Activated naive CD8-positive, alpha-beta T cell treated with anti-CD3 and anti-CD28 coated beads, Interleukin-2, amount 50 U/mL, for 16 hours (primary cell): ENCODE measurements at places on chromosomes 2 and 18.

- DNase-seq, result no peak
These were observed 235.0 kb downstream of the GULP1 start for GRCh38 chr2:188526701-188527100.

DNA sequence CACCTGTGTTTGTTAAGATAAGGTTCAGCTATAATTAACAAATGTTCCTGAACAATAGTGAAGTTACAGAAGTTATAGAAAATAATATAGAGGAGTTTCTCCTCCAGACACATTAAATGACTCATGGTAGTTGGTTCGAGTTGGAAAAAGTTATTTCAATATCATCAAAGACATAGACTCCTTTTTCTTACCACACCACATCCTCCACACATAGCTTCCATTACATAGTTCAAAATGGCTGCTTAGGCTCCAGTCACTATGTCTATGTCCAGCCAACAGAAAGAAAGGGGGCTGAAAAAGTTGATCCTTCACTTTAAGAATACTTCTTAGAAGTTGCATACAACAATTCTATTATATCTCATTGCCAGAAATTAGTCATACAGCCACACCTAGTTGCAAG, 50.7 kb downstream of the DYNAP start:
- no peak for DNase-seq

- no peak for DNase-seq
These were observed 61.5 kb downstream of the INPP4A start for GRCh38 chr2:98505971-98506664.

DNA sequence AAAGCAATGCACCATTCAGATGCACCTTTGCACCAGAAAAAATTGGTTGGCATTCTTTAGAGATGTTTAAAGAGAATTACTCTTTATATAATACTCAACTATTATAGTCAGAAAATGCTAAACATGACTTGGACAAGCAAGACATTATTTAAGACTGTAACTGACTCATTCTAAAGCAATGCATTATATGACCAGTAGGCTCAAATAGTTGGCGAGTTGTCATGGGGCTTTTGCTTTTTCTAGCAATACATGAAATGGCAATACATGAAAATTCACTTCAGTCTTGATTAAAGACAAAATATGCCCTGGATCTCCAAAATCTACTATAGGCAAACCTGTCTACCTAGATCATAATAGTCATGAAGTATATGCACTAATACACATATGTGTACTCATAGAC, 216.9 kb upstream of the VWC2L start:
- no peak for DNase-seq

GRCh38 chr18:29560270-29560669, 1383.3 kb upstream of the CDH2 start:
- no peak for DNase-seq

GRCh38 chr2:214575030-214575429, 164.2 kb downstream of the VWC2L start:
- no peak for DNase-seq

GRCh38 chr2:23595601-23596251, 210.7 kb downstream of the KLHL29 start:
- no peak for DNase-seq

DNA sequence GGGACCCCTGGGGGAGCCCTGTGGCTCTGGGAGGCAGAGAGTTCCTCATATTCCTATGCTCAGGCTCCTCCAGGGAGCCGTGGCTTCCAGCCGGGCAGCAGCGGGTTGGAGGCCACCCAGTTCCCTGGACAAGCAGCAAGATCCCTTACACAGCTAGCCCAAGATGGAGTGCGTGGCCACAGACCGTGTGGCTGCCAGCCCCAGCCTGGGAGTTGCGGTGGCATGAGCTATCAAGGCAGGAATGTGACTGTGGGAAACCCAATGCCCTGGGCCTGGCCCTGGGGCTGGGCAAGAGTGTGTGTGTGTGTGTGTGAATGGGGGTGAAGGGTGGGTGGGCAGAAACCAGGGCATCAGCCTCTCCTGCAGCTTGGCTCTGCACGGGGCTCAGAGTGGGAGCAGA, 130.5 kb downstream of the DYSF start:
- no peak for DNase-seq

DNA sequence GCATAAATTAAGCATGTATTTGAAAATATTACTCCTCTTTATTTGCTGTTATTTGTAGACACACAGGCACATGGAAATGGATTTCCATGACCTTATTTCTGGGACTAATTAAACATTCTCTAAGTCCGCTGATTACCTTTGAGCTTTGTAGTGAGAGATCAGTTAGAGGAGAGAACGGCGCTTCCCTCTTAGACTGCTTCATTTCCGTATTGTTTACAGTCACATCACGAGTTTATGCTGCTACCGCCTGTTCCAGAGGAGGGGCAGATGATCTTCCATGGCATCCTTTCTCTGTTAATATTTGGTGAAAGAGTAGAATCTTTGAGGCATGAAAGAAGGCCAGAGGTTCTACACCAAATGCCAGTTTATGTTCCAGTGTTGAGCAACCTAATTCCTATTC, 404.4 kb downstream of the TRIB2 start:
- DNase-seq, result no peak

DNA sequence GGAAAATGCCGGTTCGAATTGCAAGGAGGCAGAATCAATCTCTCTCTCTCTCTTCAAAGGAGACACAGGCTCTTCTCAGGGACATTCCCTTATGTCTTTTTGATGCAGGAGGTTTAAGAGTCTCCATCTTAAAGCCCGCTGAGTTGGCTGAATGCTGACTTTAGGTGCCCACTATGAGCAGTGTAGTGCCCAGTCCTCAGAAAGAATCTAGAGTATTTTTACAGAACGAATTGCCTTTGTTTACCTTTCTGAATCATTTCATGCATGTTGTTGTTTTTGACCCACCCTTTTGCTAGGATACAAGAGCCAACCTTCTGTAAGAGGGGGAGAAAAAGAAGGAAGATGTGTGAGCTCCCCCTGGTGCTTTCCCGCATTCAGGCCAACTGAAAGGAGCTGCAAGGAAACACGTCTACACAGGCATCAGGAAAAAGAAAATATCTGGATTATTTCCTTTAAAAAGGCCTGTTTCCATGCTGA, 193.5 kb upstream of the TCF4 start:
- DNase-seq, result no peak

DNA sequence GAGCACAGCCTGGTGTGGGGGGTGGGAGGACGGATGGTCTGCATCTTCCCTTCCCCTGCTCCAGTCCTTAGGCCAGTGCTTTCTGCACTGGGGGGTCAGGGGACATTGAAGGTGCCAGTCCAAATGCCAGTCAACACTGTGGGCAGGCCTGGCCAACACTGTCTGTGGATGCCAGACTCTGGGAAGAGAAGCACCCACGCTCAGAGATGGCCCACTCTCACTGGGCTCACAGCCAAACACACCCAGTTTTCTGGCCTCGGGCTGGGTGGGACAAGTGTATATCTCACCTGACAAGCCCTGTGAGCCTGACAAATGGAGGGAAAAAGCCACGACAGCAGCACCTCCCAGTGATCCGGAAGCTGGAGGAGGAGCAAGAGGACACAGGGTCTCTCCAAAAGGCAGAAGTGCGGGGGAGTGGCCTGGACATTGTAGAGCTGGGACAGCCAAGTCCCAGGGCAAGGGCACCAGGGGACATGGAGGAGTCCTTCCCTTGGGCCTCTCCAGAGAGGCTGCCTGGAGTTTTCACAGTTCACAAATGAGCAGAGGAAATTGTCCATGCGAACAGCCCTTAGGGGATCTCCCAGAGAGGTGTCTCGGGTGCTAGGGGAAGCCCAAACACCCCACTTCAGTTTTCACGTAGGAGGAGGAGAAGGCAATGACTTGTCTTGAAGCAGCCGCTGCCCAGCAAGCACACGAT, 79.3 kb downstream of the SDC1 start:
- DNase-seq, result no peak

DNA sequence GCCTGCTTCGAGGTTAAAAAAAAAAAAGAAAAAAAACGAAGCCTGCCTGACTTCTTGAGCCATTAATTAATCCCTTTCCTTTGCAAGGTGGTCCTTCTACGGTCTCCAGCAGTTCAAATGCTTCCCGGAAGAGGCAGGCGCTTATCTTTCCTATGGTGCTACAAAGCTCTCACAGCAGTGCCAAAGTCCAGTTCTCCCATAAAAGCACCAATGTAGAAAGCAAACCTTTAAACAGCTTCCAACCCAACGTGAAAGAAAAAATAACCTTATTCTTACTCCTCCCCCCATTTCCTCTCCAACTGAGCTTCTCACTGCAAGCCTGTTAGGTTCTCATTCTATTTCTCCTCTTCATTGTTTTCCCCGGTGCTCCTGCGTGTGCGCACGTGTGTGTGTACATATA, 317.4 kb upstream of the SOX11 start:
- DNase-seq, result no peak

DNA sequence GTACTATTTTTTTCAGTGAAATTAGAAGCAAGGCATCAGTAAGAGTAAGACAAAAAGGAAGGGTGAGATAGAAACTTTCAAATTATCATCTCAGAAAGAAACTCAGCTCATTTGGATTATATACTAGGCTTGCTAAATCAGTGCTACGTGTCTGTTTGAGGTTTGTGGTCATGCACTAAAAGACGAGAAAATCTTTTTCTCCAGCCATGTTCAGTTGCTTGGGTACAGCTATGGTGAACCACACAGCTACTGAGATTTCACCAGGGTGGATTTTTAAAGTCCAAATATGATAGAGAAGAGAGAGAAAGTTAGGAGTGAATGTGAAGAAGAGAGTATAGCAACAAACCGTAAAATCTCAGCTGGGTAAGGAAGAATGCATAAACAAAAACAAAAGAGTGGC, 161.6 kb downstream of the PTH2R start:
- DNase-seq, result no peak

DNA sequence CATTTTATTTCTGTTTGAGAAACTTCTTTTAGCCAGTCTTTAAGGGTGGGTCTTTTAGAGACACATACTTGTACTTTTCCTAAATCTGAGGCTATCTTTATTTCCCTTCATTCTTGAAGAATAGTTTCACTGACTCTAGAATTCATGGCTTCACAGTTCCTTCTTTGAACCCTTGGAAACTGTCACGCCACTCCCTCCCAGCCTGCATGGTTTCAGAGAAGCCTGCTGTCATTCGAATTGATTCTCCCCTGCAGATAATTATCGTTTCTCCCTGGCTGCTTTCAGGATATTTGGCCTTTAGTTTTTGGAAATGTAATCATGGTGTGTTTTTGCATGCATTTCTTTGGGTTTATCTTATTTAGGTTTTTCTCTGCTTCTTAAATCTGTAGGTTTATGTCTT, 72.0 kb upstream of the REV1 start:
- DNase-seq, result no peak

DNA sequence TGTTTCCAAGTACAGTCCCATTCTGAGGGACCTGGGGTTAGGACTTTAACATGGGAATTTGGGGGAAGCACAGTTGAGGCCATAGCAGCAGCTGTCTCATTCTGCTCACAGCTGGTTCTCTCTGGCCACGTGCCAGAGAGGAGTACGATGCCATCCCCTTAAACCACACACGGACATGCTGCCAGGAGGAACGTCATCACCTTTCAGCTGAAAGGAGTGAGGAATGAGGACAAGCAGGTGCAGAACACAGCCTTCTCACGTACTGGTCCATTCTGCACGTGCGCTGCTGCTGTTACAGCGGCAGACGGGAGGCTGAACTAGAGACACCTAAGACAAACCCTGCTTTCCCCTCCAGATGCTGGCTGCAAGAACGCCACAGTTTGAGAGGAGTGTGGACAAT, 33.5 kb downstream of the ODC1 start:
- DNase-seq, result no peak

GRCh38 chr2:60641811-60642788, 88.6 kb upstream of the BCL11A start:
- no peak for DNase-seq

DNA sequence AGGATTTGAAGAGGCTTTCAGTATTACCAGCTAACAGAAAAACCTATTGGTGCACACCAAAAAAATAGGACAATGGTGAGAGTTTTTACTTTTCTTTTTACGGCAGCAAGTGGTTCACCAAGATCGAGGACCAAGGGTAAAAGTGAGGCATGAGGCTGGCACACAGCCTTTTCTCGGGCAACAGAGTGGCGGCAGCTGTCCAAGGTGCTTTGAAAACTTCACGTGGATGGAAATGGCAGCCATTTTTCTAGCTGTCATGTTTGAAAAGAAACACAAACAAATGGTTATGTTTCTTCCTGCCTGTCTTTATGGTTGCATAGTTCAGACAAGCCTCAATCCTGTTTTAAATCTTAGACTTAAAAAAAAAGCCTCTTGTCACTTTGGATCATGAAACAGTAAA, 812.5 kb upstream of the CHAC2 start:
- no peak for DNase-seq

GRCh38 chr2:83109284-83109683, 1349.8 kb downstream of the SUCLG1 start:
- DNase-seq, result no peak

DNA sequence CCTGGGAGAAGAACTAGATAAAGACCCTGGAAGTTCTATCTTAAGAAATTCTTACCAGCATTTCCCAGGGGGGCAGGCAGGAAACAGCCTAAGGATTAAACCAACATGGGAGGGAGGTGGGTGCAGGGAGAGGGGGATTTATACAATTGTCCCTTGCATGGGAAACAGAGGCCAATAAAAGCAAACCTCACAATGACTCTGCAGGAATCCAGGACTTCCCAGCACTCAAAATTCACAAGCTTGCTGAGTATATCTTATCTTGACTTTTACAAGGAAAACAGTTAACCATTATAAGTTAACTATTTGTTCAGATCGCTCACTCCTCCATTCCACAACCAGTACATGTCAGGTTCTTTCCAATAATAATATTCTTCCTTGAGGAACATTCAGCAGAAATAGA, 241.3 kb downstream of the MREG start:
- no peak for DNase-seq

- DNase-seq, result no peak
These were observed 176.4 kb downstream of the ALK start for GRCh38 chr2:29744976-29745375.

GRCh38 chr18:49168281-49168985, 217.7 kb upstream of the SMAD7 start:
- DNase-seq, result no peak

- DNase-seq, result no peak
These were observed 528 bp upstream of the PCGF1 start for GRCh38 chr2:74507926-74508520.

DNA sequence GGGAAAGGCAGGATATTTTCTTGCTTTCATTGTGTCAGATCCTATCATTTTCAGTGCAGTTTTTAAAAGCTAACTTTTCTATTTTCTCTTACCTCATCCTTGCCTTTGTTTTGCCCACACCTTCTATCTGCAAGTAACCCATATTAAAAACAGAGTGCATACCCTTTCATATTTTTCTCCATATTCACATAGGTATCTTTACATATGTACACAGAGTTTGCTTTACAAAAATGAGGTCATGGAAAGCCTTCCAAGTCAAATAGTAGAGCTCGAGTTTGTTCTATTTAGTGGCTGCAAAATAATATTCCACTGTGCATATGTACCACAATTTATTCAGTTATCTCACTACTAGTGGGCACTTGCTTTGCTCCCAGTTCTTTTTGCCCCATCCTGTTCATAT, 3.9 kb upstream of the DHRS9 start:
- no peak for DNase-seq

DNA sequence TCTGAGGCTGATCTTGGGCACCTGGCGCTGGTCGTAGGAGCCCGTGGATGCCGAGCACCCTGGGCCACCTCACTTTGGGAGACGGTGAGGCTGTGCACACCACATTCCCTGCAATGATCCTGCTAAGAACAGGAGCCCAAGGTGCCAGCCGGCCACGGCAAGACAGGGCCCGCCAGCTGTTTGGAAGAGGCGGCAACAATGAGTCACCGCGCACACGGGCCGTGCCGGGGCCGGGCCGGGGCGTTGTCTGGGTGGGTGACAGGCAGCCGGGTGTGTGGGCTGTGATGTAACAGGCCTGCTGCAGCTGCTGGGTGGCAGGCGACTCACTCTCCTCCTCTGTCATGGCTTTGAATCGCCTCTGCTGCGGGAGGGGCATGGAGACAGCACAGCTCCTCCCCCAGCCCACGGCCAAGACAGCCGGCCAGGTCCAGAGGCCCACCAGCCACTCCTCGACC, 49.7 kb upstream of the ODC1 start:
- DNase-seq, result no peak
